ENCODE measurements at places on chromosomes 5 and 9.

GRCh38 chr5:29054282-29054681 is 2015.9 kb upstream of the CDH9 start:
- DNase-seq, result no peak

- DNase-seq, result no peak
These were observed 39.4 kb upstream of the HMCN2 start for GRCh38 chr9:130226112-130226511.

GRCh38 chr9:92534204-92534603 is 1.6 kb downstream of the ECM2 start:
- DNase-seq, result no peak

DNA sequence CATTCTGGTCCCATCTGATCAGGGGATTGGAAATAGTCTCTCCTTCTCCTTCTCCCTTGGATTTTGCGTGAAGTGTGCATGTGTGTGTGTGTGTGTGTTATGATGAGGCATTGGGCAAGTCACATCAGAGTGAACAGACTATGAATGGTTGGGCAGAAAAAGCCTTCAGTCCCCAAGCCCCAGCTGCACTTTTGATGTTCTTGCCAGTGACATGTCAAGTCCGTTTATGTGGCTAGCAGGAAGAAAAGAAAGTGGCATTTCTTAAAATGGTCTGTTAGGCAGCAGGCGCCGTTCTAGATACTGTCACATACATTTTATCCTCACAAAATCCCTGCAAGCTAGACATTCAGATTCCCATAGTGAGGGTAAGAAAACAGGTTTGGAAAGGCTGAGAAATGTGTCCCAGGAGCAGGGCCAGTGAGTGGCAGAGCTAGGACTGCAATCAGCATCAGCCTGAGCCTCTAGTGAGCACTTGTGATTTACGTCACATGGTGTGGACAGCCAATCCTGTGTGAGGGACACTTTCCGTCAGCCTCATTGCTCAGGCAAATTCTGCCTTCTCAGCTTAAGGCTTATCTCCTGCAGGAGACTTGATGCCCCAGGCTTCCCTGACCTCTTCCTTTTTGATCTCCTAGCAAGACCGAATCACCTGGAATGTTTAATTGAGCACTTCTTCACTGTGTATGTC is 60.4 kb downstream of the GLRA1 start:
- no peak for DNase-seq

DNA sequence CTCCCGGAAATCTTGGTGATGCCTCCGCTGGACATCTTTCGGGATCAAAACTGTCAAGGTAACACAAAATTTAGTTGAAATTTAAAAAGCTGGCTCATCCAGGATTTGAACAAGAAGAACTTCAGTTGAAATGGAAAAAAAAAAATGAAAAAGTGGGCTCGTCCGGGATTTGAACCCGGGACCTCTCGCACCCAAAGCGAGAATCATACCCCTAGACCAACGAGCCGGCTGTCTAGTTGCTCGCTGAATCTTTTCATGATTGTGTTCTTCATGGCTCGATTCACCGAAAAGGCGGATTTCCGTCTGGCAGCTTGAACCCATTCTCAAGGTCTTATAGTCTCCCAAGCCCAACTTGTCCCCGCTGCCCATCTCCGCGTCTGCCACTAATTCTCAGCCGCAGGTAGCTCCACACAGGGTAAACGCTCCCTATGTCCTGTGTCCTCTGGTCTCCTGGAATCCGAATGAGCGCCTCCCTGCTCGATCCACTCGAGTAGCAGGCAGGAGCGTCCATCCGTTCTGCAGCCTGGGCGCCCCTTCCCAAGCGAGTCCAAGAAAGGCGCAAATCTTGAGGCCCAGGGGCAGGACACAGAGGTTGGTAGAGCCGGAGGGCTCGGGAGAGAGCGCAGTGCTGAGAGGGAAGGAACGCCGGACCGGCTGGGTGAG is 16.2 kb downstream of the TRIM7 start:
- no peak for DNase-seq

GRCh38 chr9:123472862-123473614 is 117.0 kb downstream of the CRB2 start:
- DNase-seq, result peak; percentile 52

DNA sequence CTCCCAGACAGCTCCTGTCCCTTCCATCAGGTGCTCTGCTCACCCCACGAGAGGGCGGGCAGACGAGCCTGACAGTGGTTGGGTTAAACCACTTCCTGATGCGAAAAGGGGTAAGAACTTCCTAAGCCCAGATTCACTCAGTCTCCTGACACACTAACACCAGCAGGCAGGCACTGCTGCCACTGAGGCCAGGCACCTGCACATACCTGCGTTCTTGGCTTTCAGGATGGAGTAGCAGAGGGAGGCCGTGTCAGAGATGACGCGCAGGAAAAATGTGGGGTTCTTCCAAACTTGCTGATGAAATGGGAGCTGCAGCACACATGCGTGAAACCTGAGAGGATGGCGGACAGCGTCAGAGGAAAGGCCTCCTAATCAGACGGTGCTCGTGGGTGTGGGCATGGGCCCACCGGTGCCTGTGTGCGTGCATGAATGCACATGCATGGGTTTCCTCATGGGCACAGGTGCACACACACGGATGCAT is 29.9 kb downstream of the SLC6A18 start:
- no peak for DNase-seq

Data from hypothalamus (tissue), 51 donors.